ENCODE measurements at places on chromosomes 16 and 17.

DNA sequence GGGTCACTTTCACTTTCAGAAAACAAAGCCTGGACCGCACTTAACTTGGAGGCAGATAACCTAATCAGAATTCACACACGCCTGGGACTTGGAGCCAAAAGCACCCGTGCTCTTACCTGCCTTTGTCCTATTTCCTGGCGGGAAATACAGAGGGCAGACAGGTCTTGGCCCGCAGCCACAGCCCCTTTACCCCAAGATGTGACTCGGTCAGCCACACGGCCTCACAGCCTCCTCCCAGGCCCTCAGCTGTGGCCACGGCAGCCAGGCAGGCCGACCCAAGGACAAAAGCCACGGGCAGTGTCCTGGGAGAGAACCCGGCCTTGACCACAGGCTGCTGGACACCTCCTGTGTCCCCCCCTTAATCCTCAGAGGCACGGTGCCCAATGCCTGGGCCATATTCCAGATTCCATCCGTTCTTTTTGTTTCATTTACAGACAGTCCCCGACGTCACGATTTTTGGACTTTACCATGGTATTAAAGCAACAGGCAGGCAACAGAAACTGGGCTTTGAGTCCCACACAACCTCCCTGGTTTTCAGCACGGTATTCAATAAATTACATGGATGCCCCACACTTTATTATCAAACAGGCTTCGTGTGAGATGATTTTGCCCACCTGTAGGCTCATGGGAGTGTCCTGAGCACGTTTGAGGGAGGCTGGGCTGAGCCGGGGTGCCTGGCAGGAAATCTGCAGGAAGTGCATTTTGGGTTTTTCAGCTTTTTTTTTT is 30.1 kb upstream of the GAA start:
- DNase-seq, result no peak

DNA sequence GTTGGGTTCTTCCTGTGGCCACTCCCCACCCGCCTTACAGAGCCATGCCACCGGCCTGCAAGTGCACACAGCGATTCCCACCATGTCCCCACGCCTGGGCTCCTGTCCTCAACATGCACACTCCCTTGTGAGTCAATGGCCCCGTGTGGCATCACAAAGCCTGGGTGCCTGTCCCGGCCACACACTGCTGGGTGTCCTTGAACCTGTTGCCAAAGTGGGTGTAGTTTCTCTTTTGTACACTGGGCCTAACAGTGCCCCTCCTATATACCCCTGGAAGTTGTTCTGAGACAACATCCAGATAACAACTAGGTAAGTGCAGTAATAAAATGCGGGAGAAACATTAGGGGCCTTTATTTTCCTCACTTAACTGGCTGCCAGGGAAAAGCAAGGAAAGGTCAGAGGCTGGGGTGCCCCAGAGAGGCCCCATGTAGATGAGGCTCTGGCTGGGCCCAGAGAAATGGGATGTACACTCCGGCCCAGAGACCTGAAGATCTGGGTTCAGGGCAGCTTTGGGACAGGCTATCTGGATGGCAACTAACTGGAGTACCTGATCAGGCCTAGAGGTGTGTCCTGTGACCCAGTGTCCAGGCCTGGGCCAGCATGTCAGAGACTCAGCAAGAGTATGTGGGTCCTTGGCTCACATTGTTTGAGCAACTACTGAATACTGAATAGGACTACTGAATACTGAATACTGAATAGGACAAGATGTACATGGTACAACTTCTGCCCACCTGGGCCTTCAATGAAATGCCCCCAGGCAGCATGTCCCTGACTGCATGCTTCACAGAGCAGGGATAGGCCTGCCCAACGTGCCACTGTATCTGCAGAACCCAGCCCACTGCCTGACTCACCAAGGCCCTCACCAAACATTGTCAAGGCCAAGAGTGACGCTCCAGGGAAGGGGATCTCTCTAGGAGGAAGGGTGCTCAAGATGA is 8.3 kb downstream of the ABCC3 start:
- DNase-seq, result no peak

GRCh38 chr17:42246515-42246914 is 29.7 kb downstream of the STAT5B start:
- DNase-seq, result no peak

- no peak for DNase-seq
Measured at GRCh38 chr16:88809068-88809675, 2.6 kb downstream of the APRT start.

- DNase-seq, result no peak
Measured at GRCh38 chr16:88289561-88289960, 93.2 kb upstream of the ZNF469 start.

DNA sequence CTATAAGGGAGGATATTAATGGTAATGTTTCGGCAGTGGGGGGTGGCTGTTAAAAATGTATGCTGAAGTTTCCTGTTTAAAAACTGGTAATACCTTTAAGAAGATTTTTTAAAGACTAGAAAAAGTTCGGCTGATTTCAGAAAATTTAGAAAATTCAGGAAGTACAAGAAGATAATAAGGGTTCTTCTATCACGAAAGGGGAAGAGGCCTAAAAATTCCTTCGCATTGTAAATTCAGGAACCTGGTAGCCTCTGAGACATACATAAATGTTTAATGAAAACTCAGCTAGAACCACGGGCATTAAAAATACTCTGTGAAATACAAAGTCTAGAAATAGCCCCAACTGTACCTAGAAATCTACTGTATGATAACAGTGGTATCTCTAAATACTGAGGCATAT is 181.2 kb downstream of the PARN start:
- DNase-seq, result no peak

GRCh38 chr16:3842994-3843393 is 37.5 kb downstream of the CREBBP start:
- DNase-seq, result no peak

GRCh38 chr17:36869856-36870719 is 67.2 kb upstream of the LHX1 start:
- no peak for DNase-seq

DNA sequence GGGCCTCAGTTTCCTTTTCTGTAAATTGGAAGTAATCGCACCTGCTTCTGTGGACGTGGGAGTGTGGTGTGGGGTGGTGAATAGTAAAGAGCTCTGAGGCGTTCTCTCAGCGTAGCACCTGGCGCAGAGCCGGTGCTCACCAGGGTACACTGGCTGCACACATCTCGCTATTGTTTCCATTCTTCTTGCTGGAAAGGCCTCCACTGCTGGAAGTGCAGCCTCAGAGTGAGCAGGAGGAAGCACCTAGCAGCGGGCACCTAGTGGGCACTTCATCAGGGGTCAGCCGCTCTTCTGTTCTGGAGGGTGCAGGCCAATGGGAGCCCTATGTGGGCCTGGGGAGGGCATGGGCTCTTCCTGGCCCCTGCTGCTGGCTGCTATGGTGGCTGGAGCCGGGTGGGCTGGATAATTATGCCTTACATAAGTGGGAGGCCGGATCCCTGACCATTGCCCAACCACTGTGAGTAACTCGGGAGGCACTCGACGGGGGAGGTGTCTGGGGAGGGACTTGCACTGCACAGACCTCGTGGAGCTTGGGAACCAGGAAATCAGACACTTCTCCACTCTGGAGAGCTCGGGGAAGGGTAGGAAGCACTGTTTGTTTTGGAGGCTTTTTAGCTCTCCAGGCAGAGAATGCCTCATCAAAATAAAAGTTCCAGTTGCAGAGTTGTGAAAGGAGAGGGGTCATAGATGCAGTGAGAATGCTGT is 1.7 kb downstream of the MAP2K3 start:
- peak; percentile 99 for DNase-seq
